ENCODE measurements at places on chromosomes 3 and 15. TPM values are rescaled to one million over a fixed set of nuclear protein-coding genes. Genes with fewer than 3 reads are reported as not detected.

GRCh38 chr3:141111364-141112155 lies 60.4 kb downstream of the SPSB4 start:
- no peak for DNase-seq

- DNase-seq, result peak; percentile 72
These were observed 1.0 kb downstream of the UBE2E1 start for GRCh38 chr3:23806534-23807423.

DNA sequence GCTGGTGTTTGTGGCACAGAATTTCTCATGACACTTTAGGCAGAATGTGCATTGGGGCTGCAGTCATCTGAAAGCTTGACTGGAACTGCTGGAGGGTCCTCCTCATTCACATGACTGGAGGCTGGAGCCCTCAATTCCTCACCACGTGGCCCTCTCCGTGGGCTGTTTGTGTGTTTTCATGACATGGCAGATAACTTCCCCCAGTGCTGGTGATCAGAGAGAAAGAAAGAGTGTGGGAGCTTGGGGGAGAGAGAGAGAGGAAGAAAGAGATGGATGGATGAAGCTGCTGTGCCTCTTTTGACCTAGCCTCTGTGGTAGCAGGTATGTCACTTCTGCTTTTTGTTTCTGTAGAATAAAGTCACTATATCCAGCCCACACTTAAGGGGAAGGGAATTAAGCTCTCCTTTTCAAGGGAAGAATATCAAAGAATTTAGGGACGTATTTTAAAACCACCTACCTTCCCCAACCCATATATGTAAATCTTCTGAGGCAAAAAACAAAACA lies 169.6 kb upstream of the IL12A start:
- DNase-seq, result no peak

- no peak for DNase-seq
These were observed 536.7 kb upstream of the LMCD1 start for GRCh38 chr3:7964899-7965298.

- DNase-seq, result no peak
These were observed 617.2 kb upstream of the UBE2E2 start for GRCh38 chr3:22585911-22586310.

GRCh38 chr3:14606669-14607339 lies 44.8 kb upstream of the CCDC174 start:
- no peak for DNase-seq

DNA sequence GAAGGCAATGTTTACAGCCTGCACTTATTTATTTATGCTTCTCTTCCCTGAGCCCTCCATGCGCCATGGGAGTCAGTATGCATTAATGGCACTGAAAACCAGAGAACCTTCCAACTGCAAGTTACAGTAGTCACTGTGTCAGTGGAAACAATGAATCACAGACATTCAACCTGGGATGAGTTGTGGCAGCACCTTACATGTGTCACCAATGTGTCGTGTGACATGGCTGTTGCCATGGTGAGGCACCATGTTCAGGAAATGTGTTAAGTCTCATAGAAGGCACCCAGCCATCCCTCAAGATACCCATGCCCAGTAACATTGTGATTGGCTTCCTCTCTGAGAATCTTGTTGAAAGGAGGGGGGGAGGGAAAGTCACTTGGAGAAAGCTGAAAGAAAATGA lies 105.0 kb downstream of the FOXP1 start:
- DNase-seq, result no peak

DNA sequence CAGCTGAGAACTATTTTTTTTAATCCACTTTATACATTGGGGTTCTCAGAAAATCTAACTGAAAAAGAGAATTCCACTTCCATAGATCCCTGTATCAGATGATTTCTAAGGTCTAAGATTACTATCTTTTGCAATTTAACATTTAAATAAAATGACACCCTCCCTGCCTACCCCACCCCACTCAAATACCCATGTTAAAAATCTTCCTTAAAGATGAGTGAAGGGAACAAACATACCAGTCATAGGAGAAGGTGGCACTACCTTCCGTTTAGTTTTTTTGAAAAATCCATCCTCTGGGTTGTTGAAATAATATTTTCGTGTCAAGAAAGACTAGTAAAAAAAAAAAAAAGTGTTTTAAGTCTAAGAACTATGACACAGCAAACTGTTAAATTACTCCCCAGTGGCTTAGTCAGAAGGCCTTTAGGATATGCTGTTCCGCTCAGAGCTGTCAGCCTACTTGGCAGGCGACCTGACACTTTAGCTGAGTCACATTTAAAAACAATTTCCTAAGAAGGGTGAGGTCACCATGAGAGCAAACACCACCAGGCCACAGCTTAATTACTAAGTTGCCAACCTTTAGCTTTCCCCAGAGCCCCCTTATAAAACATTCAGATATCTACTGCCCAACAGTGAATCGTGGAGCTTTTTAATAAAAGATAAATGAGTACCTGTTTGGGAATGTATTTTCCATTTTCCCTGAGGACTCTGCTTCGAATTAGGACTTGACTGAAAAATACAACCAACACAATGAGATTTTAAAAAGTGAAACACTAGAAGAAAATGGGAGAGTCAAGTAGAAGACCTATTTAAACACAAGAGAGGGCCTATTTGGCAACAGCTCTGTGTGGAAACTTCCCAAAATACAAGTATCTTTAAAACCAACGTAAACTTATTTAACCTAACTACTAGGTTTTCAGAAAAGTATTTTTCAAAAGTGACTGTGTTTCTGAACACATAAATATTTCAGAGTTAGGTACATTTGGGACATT lies 9.6 kb downstream of the EMC3 start:
- DNase-seq, result no peak

DNA sequence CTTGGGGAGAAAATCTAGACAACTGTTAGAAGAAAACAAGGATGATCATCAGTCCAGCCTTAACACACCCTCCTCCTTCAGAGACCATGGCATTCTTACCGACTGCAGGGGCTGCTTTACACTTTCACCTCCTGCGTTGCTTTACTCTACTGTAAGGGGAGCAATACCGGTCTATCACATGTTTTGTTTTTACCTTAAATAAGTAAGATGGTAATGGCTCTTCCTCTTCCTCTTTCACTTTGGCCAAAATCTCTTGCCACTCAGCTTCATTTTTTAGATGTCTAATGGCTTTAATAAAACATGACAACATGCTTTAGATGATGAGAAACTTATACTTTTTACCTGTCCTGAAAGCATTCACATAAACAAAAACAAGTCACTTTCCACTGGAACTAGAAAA lies 33.4 kb upstream of the STIMATE start:
- DNase-seq, result no peak

SMCO1 gene
- total RNA-seq, result 0.45 TPM

GOLGA8N gene
- total RNA-seq, result 4.9 TPM

ZNF501 gene
- total RNA-seq, result 11.5 TPM

SH2D7 gene
- not detected for total RNA-seq

IQCH gene
- total RNA-seq, result 8.0 TPM

Measured in cardiac muscle cell (in vitro differentiated cells and primary cell).